ENCODE measurements at places on chromosomes 6 and 20.

GRCh38 chr6:5809450-5809849, 197.3 kb downstream of the NRN1 start:
- DNase-seq, result no peak

GRCh38 chr6:73898599-73898998, 202.6 kb downstream of the CD109 start:
- DNase-seq, result no peak

GRCh38 chr6:4346659-4347333, 211.4 kb upstream of the ECI2 start:
- DNase-seq, result no peak

DNA sequence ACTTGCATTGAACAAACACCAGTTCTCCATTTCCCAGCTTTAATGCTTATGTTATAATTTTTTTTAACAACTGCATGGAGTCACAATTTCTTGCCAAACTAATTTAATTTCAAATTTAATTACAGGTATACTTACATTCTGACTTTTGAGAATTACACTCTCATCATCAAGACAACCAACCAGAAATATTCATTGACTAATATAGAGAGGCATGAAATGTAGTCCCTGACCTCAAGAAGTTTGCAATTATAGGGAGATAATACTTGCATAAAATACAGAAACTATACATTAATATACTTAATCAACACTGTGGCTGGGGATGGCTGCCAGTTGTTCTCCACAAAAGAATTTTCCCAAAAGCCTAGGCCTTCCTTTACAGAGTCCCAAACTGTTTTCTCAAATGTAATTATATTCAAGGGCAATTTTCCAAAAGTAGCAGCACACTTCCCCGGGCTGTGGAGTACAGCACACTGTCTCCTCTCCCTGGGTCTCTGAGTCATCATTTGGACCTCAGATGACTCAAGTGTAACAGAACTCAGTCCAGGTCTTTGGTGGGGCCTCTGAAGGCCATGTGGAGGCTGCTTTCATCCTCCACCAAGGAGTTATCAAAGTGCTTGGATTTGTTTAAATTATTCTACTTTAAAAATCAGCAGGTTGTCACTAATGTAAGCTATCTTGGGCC, 114.1 kb downstream of the KIF16B start:
- no peak for DNase-seq

DNA sequence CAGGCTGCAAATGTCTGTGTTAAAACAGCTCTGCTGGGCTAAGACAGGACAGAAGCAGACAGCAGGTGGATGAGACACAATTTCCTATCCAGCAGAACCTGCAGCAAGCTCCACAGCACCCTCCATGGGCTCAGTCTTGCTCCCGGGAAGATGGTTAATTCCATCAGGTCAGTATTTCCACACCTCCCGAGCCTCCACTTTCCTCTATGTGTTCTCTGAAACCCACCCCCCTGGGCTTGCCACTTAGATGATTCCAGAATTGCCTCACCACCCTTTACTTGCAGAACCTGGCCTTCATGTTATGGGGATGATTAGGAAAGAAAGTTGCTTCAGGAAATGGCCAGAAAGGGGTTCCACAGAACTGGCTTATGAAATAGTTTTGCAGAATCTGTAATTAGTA, 43.8 kb downstream of the ERMARD start:
- DNase-seq, result no peak

Measured in CD4-positive, alpha-beta T cell treated with Interleukin-4 for 4 hours (primary cell).